Mammary epithelial cell (primary cell): ENCODE measurements at places on chromosomes 6 and 20.
A peak's percentile ranks its signal among the peaks of the same experiment; 100 is the strongest.

DNA sequence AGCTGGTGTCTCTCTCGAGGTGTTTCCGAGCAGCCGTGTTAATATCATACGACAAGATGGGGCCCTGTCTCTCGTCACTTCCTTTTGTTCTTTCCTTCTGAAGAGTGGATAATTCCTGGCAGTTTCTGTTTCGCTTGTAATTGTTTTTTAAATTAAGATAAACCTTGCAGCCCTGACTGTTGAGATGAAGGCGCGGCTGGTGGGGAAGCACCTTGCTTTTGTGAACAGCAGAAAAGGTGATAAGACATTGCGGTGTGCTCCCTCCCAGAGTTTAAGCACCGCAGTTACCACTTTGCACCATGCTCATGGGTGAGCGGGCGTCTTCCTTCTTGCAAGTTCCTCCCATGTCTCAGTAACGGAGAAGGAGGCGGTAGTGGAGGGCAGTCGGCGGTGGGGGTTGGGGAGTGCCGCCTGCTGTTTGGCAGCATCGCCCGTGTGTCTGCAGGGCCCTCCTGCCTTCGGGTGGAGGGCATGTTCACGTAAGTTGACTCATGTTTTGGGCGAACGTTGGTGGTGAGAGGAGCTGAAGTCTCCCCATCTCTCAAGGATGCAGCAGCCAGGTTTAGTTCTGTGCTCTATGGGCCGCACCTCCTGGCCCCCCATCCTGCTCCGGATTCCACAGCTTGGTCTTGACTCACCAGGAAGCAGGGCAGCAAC is 345.9 kb downstream of the TAF4 start:
- DNase-seq = no peak

GRCh38 chr6:17457956-17458355 is 64.6 kb downstream of the CAP2 start:
- no peak for DNase-seq

DNA sequence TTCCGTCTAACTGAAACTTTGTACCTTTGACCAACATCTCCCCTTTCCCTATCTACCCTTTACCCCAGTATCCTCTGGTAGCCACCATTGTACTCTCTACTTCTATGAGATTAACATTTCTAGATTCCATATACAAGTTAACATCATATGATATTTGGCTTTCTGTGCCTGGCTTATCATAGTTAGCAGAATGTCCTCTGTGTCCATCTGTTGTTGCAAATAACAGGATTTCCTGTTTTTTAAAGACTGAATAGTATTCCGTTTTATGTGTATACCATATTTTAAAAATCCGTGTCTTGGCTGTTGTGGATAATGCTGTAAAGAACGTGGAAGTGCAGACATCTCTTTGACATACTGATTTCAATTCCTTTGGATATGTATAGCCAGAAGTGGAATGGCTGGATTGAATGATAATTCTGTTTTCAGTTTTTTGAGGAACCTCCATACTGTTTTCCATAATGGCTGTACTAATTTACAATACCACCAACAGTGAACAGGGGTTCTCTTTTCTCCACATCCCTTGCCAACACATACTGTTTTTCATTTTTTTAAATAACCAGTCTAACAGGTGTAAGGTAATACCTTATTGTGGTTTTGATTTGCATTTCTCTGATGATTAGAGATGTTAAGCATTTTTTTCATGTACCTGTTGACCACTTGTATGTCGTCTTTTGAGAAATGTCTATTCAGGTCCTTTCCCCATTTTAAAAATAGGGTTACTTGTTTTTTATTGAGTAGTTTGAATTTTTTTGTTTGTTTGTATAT is 53.8 kb downstream of the CDC5L start:
- no peak for DNase-seq

DNA sequence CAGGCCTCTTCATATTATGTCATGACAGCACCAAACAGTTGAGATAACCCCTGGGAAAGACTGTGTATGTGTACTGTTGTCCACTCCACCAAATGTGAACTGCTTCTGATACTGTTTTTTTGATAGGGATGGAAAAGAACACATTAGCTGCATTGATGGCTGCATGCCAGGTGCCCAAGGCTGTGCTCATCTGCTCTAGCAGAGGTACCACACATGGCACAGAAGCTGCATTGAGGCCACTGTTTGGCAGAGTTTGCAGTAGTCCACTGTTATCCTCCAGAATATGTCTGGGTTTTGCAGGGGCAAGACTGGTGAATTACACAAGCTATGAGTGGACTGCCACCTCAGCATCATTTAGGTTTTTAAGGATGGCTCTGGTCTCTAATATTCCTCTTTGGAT is 28.2 kb upstream of the ELMO2 start:
- DNase-seq = no peak

DNA sequence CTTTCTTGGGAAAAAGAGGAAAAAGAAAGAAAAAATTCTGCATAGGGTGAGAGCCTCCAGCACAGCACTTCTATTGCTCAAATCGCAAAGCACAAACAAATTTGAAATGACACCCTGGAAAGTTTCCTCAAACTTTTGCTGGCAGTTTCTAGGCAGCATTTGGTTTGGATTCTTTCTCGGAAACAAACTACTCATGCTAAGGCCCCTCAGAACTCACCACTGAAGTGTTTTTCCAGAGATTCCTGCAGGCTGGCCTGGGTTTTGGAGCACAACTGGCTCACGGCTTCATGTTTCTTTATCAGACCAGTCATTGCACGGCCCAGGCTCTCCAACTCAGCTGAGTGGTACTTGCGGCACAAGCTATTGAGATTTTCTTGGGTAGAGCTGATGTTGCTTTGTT is 237.8 kb downstream of the SYNE1 start:
- no peak for DNase-seq

- no peak for DNase-seq
Measured at GRCh38 chr6:94349227-94349626, 929.9 kb upstream of the EPHA7 start.

GRCh38 chr6:145372671-145373151 is 362.6 kb downstream of the EPM2A start:
- peak; percentile 19 for DNase-seq

- no peak for DNase-seq
Measured at GRCh38 chr20:53613748-53614147, 20.1 kb upstream of the ZNF217 start.

- peak; percentile 7 for DNase-seq
Measured at GRCh38 chr6:122995921-122996793, at the start of gene CLVS2. Gene CLVS2 (plus strand): TSS chr6:122996235. CDS start chr6:122997778, 1,543 bp downstream.

DNA sequence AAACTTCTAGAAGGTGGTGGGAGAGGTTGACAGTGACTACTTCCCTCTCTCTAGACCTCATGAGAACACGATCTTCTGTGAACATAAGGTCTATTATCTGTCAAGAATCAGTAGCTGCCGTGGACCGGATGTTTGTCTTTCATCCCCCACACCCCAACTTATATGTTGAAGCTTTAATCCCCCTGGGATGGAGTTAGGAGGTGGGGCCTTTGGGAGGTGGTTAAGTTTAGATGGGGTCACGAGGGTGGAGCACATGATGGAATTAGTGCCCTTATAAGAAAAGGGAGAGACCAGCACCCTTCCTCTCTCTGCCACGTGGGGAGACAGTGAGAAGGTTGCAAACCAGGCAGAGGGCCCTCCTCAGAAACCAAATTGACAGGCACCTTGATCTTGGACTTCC is 409.1 kb downstream of the QKI start:
- DNase-seq = no peak

DNA sequence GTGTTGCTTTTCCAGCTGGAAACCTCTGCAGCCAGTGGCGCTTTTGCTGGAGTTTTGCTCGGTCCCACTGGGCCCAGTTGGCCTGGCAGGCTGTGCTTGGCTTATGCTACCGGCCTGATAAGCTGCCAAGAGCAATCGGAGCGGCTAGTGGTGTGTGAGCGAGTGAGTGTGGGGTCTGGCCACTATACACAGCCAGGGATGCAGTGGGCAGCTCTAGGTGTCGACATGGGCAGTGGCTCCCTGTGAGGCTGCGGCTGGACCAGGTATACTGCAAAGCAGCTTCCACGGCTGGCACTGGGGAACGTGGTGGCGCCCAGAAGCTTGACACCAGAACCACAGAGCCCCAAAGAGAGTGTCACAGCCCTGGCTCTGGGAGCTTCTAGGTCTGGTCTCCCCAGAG is 996.5 kb downstream of the GRIK2 start:
- DNase-seq = no peak

DNA sequence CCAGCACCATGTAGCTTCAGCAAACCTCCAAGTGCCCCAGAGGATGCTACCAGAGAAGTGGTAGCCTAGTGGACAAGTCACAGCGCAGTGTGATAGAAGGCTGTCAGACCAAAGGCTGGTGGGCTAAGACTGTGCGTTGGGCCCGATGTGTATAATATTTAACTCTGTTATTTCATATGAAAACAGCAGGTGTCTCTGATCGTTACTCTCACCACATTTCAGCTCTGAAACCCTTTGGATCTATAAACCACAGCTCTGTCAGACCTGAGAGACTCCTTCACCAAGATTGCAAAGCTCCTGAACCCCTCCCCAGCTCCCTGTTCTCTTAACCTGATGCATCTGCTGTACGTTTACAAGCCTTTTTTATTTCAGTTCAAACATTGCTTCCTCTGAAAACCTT is 43.8 kb downstream of the ISM1 start:
- no peak for DNase-seq
